Natural killer cell treated with Interleukin-12 subunit alpha and Interleukin-12 subunit beta and Interleukin-15 and Interleukin-18, amount 100 ng/mL, for 72 hours (primary cell): ENCODE measurements at places on chromosomes 11 and 22.

GRCh38 chr11:121829159-121829643 lies 286.8 kb downstream of the BLID start:
- DNase-seq = no peak

- DNase-seq = no peak
Observed at GRCh38 chr11:126841999-126842398, 158.6 kb downstream of the KIRREL3 start.

DNA sequence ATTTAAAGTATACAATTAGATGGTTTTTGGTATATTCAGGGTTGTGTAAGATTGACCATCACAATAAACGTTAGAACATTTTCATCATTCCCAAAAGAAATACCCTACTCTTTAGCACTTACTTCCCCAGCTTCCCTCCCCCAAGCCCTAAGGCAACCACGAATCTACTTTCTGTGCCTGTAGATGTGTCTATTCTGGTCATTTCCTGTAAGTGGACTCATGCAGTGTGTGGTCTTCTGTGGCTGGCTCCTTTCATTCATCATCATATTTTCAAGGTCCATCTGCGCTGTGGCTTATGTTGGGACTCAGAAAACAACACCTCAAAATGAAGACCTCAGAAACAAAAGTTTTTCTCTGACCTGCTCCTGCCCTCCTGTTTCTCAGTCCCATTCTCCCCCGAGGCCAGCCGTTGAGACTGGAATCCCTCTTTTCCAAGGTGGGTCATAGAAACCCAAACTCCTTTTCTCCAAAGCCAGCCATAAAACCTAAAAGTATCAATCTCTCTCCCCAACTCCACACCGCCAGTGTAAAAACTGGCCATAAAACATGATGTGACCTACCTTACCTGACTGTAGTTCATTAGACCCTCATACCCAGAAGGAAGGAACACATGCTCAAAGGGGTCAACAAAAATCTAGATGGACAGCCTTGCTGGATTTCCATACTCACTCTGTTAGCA lies 12.9 kb upstream of the TMPRSS13 start:
- no peak for DNase-seq

DNA sequence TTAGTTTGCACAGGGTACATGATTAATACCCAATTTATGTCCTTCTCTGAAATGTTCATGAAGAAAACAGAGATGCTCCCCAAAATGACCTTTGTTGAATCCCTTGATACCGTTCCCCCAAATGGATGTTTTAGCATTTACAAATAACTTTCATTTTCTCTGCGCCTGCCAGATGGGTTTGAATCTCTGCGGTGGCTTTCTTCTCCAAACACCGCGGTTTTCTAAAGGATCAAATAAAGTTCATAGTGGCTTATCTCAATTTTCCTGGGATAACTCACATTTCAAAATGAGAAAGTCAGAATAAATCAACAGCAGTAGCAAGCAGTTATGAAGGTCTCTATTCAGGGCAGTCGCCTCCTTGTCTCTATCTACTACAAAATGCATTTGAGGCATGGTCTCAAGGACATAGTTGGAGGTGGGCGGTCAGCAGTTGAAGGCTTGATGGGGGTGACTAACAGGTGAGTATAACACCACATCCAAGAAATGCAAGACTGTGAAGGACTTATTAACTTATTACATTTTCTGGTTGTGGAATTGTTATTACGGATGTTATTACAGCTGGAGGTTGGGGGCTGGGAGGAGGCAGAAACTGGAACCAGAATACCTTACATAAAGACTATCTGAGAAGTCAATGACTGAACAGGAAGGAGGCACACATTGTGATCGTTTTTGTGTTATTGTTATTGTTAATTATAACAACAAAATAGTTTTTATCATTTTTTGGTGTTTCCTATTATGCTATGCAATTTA lies 1513.3 kb downstream of the FAM181B start:
- DNase-seq = no peak

- DNase-seq = no peak
Observed at GRCh38 chr22:26853495-26853894, 196.1 kb downstream of the MIAT start.

DNA sequence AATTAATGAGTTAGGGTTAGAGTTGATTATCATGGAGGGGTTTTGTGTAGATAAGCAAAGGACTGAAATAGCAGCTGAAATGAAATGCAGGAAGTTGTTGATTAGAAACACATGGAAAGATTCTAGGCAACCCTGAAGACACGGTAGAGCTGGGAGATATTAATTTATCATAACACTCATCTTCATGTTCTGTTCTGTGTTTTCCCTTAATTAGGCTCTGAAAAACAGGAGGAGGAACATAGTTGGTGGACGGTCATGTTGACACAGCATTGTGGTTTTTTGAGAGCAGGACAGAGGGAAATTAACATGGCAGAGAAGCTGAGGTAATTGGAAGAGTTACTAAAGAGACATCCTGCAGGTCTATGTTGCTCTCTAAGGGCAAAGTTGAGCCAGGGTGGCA lies 138.8 kb upstream of the UBASH3B start:
- DNase-seq = no peak
